CD8-positive, alpha-beta T cell (primary cell): ENCODE measurements at places on chromosomes 3 and 15.
A peak's percentile ranks its signal among the peaks of the same experiment; 100 is the strongest.

GRCh38 chr15:48388016-48388851 lies 57.0 kb downstream of the DUT start:
- no peak for DNase-seq

GRCh38 chr3:170080605-170081004 lies 42.8 kb downstream of the GPR160 start:
- no peak for DNase-seq

GRCh38 chr15:37015035-37015434 lies 85.3 kb downstream of the MEIS2 start:
- DNase-seq, result no peak

GRCh38 chr3:124611520-124611919 lies 118.7 kb upstream of the UMPS start:
- no peak for DNase-seq

GRCh38 chr3:41216993-41217392 lies 17.7 kb downstream of the CTNNB1 start:
- DNase-seq, result no peak

DNA sequence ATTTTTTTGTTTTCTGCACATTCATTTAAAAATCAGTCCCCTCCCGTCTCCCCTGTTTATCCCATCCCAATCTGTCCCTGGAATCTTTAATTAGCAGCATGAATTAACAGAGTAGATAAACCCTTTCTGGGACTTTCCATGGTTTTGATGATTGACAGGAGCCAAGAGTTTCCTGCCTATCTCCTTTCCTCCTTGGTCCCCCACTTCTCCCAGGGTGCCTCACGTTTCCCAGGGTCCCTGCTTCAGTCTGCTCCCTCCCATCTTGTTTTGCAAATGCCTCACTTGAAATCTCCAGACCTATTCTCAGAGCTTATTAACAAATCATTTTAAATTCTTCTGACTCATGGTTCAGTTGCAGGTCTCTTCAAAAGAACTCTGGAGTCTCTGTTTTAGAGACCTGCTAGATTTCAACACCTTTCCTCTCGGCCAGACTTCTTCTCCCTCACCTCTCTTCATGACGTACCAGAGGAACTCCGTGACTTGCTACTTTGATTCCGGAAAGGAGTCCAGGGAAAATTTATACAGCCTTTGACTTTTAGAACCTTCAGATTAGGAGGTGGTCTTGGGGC lies 238.5 kb downstream of the ITPR1 start:
- no peak for DNase-seq

- DNase-seq, result peak; percentile 14
Measured at GRCh38 chr3:14598143-14598569, 53.4 kb upstream of the CCDC174 start.
